ENCODE measurements at places on chromosomes 16 and 17. TPM values are rescaled to one million over a fixed set of nuclear protein-coding genes. Genes with fewer than 3 reads are reported as not detected.

The ABCA6 gene
- 0.22 TPM for total RNA-seq

The C17orf100 gene
- total RNA-seq = 1.1 TPM

The CD300H gene
- total RNA-seq = not detected

The COL1A1 gene
- total RNA-seq = 1.6 TPM

The FZD2 gene
- total RNA-seq = not detected

The MAP2K6 gene
- total RNA-seq = 0.87 TPM

The MMP2 gene
- 0.94 TPM for total RNA-seq

The GPR179 gene
- 0.03 TPM for total RNA-seq

The TEX14 gene
- 0.20 TPM for total RNA-seq

The SPATA32 gene
- total RNA-seq = 0.27 TPM

The MEAK7 gene
- 2.7 TPM for total RNA-seq

The CEP295NL gene
- not detected for total RNA-seq

The CACNG3 gene
- not detected for total RNA-seq

The PLLP gene
- 0.13 TPM for total RNA-seq

The TRIM72 gene
- not detected for total RNA-seq

The CYGB gene
- not detected for total RNA-seq

The PERCC1 gene
- not detected for total RNA-seq

All from activated T-cell treated with anti-CD3 and anti-CD28 coated beads, Interleukin-2, amount 50 U/mL, for 4 hours (primary cell).